ENCODE measurements at places on chromosomes 4 and X. TPM values are rescaled to one million over a fixed set of nuclear protein-coding genes. Genes with fewer than 3 reads are reported as not detected.

GRCh38 chrX:74449322-74449936, 28.1 kb downstream of the SLC16A2 start:
- ATAC-seq, result no peak

GRCh38 chr4:176924238-176924637, 131.5 kb upstream of the VEGFC start:
- no peak for ATAC-seq

GRCh38 chr4:40405193-40405592, 70.1 kb downstream of the CHRNA9 start:
- no peak for ATAC-seq

DNA sequence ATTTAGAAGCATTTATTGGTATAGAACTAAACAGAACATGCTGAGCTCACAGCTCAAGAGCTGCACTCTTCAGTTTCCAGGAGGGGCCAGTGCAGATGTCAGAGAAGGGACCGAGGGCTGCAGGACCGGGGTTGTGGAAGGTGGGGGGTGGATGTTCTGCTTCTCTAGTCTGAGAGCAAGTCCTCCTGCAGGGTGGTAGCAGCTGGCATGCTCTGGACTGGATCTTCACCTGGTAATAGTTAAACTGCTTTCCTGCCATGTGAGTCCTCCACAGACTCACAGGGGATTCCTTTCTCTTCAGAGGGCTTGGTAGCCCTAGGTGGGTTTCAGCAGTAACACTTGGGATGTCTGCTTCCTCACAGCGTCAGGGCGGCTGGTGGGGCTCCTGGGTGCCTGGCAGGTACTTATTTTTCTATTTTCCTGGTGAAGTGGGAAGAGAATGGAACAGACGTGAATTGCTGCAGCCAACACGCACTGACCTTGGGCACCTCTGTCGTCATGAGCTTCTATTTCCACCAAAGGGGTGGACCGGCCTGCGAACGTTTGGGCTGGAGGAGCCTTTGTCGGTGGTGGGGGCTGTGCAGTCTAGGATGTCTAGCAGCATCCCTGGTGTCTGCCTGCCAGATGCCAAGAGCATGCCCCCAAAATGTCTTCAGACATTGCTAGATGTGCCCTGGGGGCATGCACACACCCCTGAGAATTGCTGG, 2.5 kb downstream of the MAEA start:
- ATAC-seq, result no peak

DNA sequence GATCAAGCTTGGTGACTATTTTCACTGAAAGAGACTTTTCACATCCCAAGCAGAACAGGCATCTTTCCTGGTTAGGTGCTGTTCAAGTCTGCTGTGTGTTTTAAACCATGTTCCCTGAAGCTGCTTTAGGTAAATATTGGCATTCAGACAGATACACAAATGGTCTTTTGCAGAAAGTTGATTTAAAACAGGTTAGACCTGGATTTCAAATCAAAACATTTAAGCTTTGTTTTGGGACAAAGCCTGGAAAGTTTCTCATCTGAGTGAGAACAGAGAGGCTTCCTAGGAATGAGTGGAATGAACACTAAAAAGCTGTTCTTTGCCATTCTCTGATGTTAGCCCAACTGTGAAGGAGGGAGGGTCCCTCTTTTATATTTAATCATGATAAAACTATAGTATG, 10.1 kb downstream of the ANXA3 start:
- ATAC-seq, result no peak

GRCh38 chr4:75895744-75896314, 6.4 kb downstream of the PPEF2 start:
- ATAC-seq, result peak; percentile 65

- ATAC-seq, result no peak
These were observed 85.0 kb upstream of the SORBS2 start for GRCh38 chr4:185896817-185897488.

DNA sequence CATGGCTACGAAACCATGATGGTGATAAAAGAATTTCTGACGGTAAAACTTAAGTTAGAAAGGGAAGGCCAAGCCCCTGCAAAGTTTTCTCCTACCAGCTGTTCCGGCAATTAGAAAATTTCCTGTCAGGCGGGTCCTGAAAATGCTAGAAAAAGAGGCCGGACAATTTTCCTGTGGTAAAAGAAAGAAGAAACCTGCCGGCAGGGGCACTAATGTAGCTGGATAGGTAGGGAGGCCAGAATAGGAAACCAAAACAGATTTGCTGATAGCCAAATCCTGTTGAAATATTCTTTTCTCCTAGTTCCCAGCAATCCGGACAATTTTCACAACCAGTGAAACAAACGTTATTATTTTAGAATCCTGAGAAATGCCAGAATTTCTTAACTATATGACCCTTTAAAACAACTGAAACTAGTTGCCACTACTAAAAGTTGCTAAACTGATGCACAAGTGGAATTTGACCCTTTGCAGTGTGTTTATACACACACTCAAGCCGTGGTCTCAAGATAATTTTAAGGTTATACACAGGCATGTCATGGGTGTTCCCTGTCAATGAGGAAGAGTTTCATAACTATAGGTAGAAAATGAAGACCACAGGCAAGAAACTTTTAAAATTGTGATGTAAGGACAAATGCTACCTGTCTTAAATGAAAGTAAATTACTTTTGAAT, 47.7 kb downstream of the RPS6KA3 start:
- no peak for ATAC-seq

The TMSB15A gene
- total RNA-seq, result 0.56 TPM

The IL21 gene
- 5.0 TPM for total RNA-seq

The TMEM271 gene
- total RNA-seq, result not detected

The SLBP gene
- 68.2 TPM for total RNA-seq

The RAB39B gene
- total RNA-seq, result 10.2 TPM

The IL3RA gene
- total RNA-seq, result 0.52 TPM

Measured in activated T-helper 17 cell treated with anti-CD3 and anti-CD28 coated beads, Interleukin-2, amount 50 U/mL, for 72 hours (primary cell).